ENCODE measurements at places on chromosomes 7 and 10.

GRCh38 chr7:98314469-98314868 lies 33.0 kb downstream of the BRI3 start:
- no peak for DNase-seq

GRCh38 chr10:130749911-130750310 lies 561.6 kb downstream of the TCERG1L start:
- no peak for DNase-seq

GRCh38 chr7:44486693-44487092 lies 3.8 kb downstream of the NUDCD3 start:
- DNase-seq: no peak

DNA sequence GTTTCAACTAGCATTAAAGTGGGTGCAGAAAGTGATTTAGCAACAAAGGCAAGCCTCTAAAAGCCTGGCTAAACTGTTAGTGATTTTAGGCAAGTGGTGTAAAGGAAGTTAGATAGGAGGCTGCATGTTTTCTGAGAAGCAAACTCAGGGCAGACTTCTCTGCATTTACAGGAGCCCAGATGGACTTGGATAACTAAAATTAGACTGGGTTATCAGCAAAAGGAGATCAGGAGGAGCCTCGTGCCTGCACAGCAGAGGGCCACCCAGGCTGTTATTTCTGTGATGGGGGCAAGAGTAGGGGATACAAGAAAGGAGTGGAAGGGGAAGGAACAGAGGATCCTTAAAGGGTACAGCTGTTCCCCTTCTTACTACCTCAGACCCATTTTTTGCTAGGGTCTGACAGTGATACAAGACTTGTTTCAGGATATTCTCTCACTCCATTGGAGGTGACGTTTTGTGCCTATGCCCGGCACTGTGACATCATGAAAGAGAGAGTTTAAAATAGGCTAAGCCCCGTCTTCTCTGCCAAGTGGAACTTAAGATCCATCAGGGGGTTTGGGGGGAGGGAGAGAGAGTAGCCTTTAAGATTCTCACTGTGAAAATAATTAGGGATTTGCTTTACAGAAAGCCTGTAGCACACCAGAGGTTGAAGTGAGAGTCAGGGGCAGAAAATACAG lies 49.6 kb upstream of the PDCD4 start:
- no peak for DNase-seq

- DNase-seq: no peak
These were observed 1.5 kb downstream of the SRI start for GRCh38 chr7:88218429-88218745.

All from NCI-H1105 treated with DMSO at 0.1 percent for 48 hours (cell line).